ENCODE measurements at places on chromosomes 12 and 14.

GRCh38 chr12:32344047-32344446 lies 55.3 kb upstream of the FGD4 start:
- DNase-seq, result no peak

GRCh38 chr12:65510584-65511050 lies 232.1 kb downstream of the MSRB3 start:
- DNase-seq, result no peak

DNA sequence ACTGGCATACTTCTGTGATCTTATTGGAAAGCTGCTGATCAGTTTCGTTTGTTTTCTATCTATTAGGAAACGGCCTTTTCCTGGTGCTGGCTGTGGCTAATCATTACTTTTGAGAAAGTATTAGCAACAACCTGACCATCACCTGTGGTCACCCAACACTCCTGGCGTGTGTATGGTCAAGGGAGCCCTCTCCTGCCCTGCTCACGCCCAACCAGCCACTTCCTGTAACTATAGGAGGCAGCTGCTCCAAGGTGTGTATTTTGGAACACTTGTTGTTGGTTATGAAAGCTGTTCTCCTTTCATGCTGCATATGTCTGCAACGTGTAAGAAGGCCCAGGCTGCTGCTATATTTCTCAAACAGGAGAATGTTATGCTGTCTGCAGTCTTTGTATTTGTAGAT lies 1582.8 kb downstream of the AACS start:
- DNase-seq, result no peak

- DNase-seq, result no peak
Observed at GRCh38 chr14:82549306-82549990, 1015.8 kb upstream of the SEL1L start.

- DNase-seq, result no peak
Observed at GRCh38 chr12:52534482-52534881, 14.3 kb upstream of the KRT5 start.

DNA sequence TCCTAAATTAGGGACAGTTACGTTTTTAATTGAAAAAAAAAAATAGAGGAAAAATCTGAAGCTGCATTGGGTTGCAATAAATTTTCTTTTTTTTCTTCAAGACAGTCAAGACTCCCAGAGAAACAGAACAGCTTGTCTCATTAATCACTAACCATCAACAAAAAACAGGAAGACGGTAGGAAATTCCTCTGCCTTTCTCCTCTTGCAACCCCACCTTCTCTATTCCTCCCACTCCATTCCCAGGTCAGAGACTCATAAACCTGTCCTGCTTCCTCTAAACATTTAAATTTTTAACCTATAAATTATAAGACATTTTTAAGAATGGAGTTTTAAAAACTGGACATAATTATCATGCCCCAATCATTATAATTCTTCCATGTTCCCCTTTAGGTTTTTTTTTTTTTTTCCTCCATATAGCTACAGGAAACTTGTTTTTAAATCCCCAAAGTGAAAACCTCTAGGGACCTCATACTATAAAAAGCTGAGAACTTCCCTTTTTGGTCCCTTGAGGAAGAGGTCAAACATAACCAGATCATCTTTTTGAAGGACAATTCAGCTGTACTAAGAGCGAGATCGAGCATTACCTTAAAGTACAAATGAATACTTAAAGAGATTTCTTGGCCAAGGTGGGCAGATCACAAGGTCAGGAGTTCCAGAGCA lies 36.0 kb downstream of the CPM start:
- DNase-seq, result no peak

- no peak for DNase-seq
Observed at GRCh38 chr12:72011374-72011773, 72.7 kb downstream of the TPH2 start.

GRCh38 chr12:113788020-113788856 lies 177.9 kb downstream of the RBM19 start:
- no peak for DNase-seq

DNA sequence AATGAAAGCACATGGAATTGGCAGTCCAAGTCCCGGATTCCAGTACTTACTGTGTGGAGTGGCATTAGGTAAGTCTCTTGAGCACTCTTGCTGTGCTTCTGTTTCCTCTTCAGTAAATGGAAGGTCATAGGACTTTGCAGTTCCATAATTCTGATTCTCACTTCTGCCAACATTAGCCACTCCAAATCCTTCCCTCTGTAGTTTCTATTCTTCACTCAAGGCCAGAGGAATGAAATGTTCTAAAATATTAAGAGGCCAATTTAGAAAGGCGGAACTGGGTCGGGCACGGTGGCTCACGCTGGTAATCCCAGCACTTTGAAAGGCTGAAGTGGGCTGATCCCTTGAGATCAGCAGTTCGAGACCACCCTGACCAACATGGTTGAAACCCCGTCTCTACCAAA lies 19.8 kb upstream of the SLC5A8 start:
- no peak for DNase-seq

DNA sequence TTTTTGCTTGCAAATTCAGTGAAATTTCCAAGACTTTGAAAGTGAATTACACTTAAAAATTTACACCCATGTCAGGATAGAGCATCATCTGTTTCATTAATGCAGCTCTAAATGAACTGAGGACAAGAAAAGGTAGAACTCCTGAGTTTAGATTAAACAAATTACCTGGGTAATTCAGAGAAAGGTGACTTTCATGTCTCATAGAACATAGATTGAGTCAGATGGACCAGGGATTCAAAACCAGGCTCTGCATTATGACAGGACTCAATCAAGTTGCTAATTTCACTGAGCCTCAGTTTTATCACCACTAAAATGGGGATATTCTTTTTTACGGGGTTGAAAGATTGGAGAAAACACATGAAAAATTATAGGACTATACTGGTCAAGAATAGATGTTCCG lies 4.5 kb downstream of the ARHGDIB start:
- DNase-seq, result no peak

- DNase-seq, result no peak
Observed at GRCh38 chr14:88746052-88746451, 46.7 kb downstream of the EML5 start.

GRCh38 chr12:111093428-111094142 lies 173.2 kb upstream of the MYL2 start:
- DNase-seq, result no peak

- no peak for DNase-seq
Observed at GRCh38 chr14:78581229-78581628, 411.1 kb downstream of the NRXN3 start.

GRCh38 chr12:96157427-96157826 lies 36.7 kb upstream of the ELK3 start:
- DNase-seq, result no peak

DNA sequence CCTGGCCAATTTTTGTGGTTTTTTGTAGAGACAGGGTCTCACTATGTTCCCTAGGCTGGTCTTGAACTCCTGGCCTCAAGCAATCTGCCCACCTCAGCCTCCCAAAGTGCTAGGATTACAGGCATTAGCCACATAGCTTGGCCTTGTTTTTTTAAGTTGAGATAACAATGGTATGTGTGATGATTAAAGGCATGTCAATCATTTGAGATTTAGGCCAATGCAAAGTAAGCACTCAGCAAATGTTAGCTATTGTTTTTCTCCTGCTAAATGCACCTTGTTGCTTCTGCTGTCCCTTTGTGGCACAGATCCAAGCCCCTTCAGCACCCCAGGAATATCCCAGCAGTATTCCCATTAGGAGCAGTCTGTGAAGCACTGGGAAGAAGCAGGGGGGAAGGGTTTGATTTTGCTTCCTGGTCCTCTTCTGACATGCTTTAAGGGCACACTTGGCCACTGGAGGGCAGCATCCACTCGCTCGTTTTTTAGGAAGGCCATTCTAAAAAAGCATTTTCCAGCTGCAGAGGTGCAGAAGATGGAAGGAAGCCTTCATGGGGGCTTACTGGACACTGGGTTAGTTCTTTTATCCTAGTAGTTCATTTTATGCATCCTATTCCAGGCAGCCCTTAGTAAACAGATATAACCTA lies 70.2 kb upstream of the ZFP36L1 start:
- DNase-seq, result peak; percentile 36

DNA sequence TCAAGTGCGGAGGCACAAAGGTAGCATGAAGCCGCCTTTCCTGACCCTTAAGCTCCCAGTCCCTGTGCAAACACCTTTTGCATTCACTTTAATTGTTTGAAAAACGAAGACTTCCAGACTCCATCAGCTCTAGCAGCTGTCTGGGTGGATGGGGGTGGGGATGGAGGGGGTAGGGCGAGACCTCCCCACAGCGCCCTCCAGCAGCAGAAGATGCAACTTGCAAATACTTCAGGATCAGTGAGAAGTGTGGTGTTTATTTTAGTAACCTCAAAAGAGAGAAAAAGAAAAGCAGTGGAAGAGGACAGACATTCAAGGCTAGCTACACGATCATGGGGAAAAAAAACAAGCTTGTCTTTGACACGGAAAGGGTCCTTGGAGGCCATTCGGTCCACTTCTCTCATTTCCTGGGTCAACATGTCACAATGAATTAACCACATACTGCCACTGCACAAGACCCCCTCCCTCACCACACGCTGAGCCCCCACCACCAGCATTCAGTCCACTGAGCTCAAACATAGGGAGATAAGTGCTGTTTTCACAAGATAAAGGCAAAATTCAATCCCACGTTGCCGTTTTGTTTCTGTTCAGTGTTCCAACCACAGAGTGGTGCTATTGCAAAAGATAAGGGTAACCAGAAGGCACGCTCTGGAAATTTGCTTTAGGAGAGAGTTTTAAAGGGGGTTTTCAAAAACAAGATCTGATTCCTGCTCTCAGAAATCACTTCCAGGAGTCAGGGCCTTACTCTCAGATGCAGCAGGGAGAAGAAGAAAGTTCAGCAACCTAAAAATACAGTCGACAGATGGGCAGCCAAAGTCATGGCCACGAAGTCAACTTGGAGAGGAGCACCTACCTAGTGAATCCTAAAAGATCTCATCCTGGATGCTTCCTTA lies 3.3 kb upstream of the NTF3 start:
- no peak for DNase-seq

DNA sequence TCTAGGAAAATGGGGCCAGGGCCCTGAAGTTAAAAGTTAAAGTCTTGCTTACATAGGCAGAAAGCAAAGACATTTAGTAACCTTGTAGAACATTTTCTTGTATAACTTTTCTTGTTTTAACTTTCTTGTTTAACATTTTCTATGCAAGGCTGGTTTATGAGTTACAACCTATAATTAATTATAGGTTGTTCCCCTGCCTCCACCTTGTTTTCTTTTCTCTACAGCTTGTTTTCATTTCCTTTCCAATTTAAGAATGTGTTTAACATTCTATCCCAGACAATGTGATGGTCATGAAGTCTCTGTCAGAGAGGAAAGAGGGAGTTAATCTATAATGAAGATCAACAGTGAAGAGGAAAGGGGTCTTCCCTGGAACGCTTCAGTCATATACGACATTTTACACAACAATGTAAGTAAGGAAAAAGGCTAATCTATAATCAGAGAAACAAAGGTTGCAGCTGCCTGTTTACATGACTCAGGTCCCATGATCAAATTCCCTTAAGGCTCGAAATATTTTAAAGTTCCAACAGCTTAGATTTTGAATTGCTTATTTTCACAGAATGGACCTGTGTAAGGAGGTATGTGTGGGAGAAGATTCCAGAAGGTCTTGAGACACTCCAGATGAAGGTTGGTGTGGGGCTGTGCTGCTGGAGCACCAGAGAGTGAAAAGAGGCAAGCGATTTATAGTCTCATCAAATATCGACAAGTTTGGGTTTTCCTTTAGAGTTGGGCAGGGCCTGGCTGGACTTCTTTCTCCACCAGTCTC lies 34.2 kb upstream of the TCL1B start:
- DNase-seq, result no peak

DNA sequence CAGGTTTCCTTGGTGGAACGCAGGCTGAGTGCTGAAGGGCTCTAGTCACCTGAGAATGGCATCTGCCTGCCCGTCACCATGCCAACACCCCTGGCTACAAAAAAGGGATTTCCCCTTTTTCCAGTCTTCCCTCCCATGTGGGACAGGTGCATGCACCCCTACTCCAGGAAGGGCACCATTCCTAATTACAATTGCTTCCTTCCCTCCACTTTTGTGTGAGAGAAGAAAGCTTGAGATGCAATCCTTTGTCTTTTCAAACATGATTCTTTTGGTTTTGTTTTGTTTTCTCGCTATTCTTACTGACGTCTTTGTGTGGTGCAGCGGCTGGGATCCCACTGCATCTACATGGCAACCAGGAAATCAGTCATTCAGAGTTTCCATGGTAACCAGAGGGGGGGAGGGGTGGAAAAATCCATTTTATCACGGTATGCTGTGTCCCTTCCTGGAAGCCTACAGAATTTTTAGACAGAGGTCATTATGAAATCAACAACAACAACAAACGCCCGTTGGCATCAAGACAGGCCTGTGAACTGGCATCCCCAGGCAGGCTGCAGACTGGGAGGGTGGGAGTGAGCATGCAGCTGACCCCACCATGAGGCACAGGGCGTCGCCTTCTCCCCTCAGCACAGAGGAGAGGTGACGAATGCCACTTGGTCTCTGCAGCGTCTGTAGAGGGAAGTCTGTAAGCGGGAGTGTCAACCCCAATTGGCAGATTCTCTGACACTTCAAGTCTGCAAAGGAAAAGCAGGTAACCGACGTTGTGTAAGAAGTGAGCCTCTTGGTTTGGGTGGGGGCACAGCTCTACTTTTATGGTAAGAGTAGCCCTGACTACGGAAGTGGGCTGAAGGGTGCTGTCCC lies 13.6 kb upstream of the GNG2 start:
- DNase-seq, result no peak

GRCh38 chr12:4562034-4562657 lies at the start of gene DYRK4:
Gene DYRK4 (plus strand): TSS chr12:4562208. CDS start chr12:4562246, 38 bp downstream.
- no peak for DNase-seq

- no peak for DNase-seq
Observed at GRCh38 chr12:53820514-53821306, 68.9 kb upstream of the CISTR start.

- no peak for DNase-seq
Observed at GRCh38 chr14:96797582-96798349, 584 bp downstream of the VRK1 start.

- no peak for DNase-seq
Observed at GRCh38 chr14:102579696-102580549, 12.5 kb upstream of the RCOR1 start.

GRCh38 chr12:46108721-46109120 lies 118.3 kb upstream of the SCAF11 start:
- no peak for DNase-seq

- no peak for DNase-seq
Observed at GRCh38 chr12:19915392-19916195, 452.7 kb upstream of the PDE3A start.

DNA sequence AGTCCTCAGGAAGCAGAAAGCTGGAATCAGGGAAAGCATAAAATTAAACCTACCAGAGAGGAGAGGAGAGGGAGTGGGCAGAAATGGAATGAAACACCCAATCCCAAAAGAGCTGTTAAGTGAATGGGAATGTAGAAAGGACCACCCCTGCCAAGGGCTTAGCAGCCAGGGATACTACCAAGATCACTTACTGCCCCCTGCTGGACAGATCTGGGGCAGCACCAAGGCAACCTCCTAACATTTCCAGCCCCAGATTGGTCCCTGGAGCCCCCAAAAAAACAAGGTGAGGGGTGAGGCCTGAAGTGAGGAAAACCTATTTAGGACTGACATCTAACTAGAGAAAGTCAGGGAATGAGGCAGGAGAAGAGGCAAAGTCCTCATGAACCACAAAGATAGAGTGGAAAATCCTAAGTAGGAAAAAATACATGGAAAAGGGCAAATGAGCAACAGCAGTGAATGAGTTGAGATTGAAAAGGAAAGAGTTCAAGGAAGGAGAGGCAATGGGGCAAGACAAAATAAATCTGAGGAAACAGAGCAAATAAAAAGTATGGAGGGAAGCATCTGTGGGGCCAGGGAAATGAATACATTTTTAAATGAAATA lies 11.2 kb upstream of the FKBP11 start:
- no peak for DNase-seq

Measured in DMS 273 treated with DMSO at 0.1 percent for 48 hours (cell line).